Right atrium auricular region (tissue), 2 donors: ENCODE measurements at places on chromosomes 11 and 22. TPM values are rescaled to one million over a fixed set of nuclear protein-coding genes. Genes with fewer than 3 reads are reported as not detected.

- DNase-seq: no peak
- H3K4me3 ChIP-seq: no peak overlapping the region
- peaks cover 4% of the 10 kb centered on the region for H3K36me3 ChIP-seq
- peak overlapping the region; percentile 82 for H3K27ac ChIP-seq
- no peaks in the 10 kb centered on the region for H3K27me3 ChIP-seq
- peaks cover 62% of the 10 kb centered on the region for H3K4me1 ChIP-seq
These were observed 23.6 kb upstream of the MYRF start for GRCh38 chr11:61728940-61729219.

DNA sequence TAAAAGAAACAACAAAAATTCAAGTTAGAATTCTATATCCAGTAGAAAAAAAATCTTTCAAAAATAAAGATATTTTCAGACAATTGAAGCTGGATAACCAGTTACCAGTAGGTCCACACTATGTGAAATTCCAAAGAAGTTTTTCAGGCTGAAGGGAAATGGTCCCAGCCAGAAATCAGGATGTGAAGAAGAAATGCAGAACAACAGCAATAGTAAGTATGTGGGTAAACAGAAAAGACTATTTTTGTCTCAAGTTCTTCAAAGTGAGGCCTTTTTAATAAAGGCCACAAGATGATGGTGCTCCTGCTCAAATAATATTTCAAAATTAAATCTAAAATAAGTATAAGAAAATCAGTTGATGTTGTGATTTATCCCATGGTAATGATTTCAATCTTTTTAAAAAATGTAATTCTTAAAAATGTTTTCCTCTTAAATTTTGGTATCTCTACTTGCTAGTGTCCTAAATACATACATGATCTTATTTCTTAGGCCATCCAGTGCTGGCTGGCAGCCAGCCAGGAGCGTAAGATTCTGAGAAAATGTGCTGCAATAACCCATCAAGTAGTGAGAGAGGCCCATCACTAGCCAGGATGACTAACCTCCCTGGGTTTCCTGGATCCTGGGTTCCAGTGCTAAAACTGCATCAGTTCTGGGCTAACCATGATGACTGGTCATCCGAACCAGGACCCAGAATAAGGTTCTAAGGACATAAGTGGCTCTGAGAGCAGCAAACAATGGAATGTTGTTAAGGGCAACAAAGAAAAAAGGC, 15.6 kb upstream of the UCP3 start:
- no peaks in the 10 kb centered on the region for H3K4me1 ChIP-seq
- H3K27ac ChIP-seq: no peak overlapping the region
- peak; percentile 94 for DNase-seq
- H3K36me3 ChIP-seq: peaks cover 5% of the 10 kb centered on the region

NCAPH2 gene
- 19.5 TPM for total RNA-seq

GRCh38 chr11:75697906-75698581, 19.6 kb upstream of the MOGAT2 start:
- H3K27me3 ChIP-seq: no peaks in the 10 kb centered on the region
- no peak overlapping the region for H3K4me3 ChIP-seq
- no peak overlapping the region for H3K27ac ChIP-seq
- H3K4me1 ChIP-seq: no peaks in the 10 kb centered on the region
- no peaks in the 10 kb centered on the region for H3K36me3 ChIP-seq
- DNase-seq: no peak

MS4A2 gene
- total RNA-seq: not detected

GRCh38 chr11:125292100-125292499, 127.5 kb downstream of the PKNOX2 start:
- no peak overlapping the region for H3K27ac ChIP-seq
- H3K36me3 ChIP-seq: no peaks in the 10 kb centered on the region
- H3K4me1 ChIP-seq: peaks cover 14% of the 10 kb centered on the region
- H3K4me3 ChIP-seq: no peak overlapping the region

GRCh38 chr11:34680918-34681586, 60.2 kb downstream of the EHF start:
- DNase-seq: no peak
- H3K4me1 ChIP-seq: no peaks in the 10 kb centered on the region
- H3K36me3 ChIP-seq: no peaks in the 10 kb centered on the region
- H3K27me3 ChIP-seq: no peaks in the 10 kb centered on the region
- no peak overlapping the region for H3K27ac ChIP-seq
- H3K4me3 ChIP-seq: no peak overlapping the region

CPT1B gene
- 184 TPM for total RNA-seq

DNA sequence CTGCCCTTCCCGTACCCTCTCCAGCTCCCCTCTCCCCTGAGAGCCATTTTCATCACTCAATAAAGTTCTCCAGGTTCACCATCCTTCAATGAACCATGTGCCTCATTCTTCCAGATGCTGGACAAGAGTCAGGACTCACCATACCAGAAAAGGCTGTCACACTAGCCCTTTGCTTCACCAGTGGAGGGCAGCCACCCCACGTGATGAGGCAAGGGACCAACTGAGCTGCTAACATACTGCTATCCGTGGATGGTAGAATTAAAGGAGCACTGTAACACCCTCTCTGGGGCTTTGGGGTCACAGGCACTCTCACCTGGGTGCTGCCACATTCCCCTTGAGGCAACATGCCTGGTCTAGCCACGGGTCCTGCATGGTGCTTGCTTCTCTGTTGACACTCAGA, 13.1 kb upstream of the OR5I1 start:
- no peak overlapping the region for H3K4me3 ChIP-seq
- H3K36me3 ChIP-seq: no peaks in the 10 kb centered on the region
- no peak overlapping the region for H3K27ac ChIP-seq
- no peaks in the 10 kb centered on the region for H3K4me1 ChIP-seq

GRCh38 chr11:125123947-125124617, 12.7 kb upstream of the TMEM218 start:
- H3K36me3 ChIP-seq: no peaks in the 10 kb centered on the region
- no peaks in the 10 kb centered on the region for H3K27me3 ChIP-seq
- no peak overlapping the region for H3K27ac ChIP-seq
- peak; percentile 64 for DNase-seq
- no peak overlapping the region for H3K4me3 ChIP-seq
- H3K4me1 ChIP-seq: no peaks in the 10 kb centered on the region

LMNTD2 gene
- 0.33 TPM for total RNA-seq

MLC1 gene
- total RNA-seq: not detected

GRCh38 chr11:28524098-28524497, 415.9 kb downstream of the METTL15 start:
- no peaks in the 10 kb centered on the region for H3K36me3 ChIP-seq
- H3K27me3 ChIP-seq: no peaks in the 10 kb centered on the region
- no peak for DNase-seq
- H3K4me3 ChIP-seq: no peak overlapping the region

GRCh38 chr11:6563121-6563619, 40.2 kb downstream of the RRP8 start:
- H3K27me3 ChIP-seq: no peaks in the 10 kb centered on the region
- no peaks in the 10 kb centered on the region for H3K36me3 ChIP-seq

DNA sequence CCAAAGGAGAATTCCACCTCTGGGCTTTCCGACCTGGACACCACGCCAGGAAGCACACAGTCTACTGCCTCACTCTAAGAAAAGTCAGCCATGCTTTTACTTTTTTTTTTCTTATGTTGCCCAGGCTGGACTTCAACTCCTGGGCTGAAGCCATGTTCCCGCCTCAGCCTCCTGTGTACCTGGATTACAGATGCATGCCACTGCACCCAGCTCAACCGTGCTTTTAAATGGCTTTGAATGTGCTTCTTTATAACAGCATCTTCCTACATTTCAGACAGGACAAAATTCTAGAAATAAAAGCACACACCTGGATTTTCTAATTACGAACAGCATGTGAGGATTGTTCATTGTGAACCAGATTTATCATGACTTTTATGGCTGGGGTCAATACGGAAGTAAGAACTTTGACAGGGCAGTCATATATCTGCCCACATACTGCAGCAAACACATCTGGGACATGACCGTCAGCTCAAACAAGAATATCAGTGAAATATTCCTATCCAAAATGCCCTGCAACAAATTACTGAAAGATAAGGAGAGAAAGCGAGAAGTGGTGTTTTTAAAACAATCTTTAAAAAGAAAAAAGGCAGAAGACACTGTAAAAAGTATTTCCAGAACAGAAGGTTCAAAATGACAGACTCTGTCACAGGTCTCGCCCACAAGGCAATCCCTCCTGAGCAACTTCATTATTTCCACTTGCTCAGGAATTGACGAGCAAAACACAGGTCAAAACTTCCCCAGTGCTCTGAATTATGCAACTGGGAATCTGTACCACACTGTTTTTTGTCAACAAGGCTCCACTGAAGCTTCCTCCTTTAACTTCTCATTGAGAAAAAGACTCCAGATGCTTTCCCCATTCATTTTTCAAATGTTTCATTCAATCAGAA, 42.1 kb downstream of the PACSIN2 start:
- H3K27ac ChIP-seq: no peak overlapping the region
- no peaks in the 10 kb centered on the region for H3K36me3 ChIP-seq
- H3K4me3 ChIP-seq: no peak overlapping the region
- H3K4me1 ChIP-seq: peaks cover 35% of the 10 kb centered on the region

KRTAP5-10 gene
- total RNA-seq: not detected

- H3K4me1 ChIP-seq: no peaks in the 10 kb centered on the region
- H3K36me3 ChIP-seq: no peaks in the 10 kb centered on the region
- H3K27ac ChIP-seq: no peak overlapping the region
- H3K27me3 ChIP-seq: no peaks in the 10 kb centered on the region
- no peak overlapping the region for H3K4me3 ChIP-seq
These were observed 1339.2 kb upstream of the TENM4 start for GRCh38 chr11:80779905-80780605.

DNA sequence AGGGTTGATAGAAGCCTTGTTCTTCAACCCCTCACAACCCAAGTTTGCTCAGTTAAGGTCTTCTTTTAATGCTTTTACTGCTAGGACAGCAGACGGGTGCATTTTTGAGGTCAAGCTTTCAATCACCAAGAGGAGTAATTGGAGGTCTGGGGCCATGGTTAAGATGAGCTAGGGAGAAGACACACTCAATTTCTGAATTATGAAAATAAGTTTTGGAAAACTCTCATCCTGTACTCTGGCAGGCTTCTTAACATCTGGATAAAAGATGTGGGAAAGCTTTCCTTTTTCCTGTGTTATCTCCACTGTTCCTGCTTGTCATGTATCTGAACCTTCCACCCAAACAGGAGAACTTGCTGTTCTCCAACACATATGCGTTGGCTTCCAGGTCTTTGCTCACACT, 9.7 kb downstream of the ABTB2 start:
- H3K36me3 ChIP-seq: no peaks in the 10 kb centered on the region
- no peak for DNase-seq
- no peaks in the 10 kb centered on the region for H3K27me3 ChIP-seq
- peak overlapping the region; percentile 12 for H3K27ac ChIP-seq
- no peak overlapping the region for H3K4me3 ChIP-seq
- no peaks in the 10 kb centered on the region for H3K4me1 ChIP-seq

GRCh38 chr11:12223771-12224536, 113.6 kb downstream of the MICAL2 start:
- H3K4me1 ChIP-seq: no peaks in the 10 kb centered on the region
- H3K36me3 ChIP-seq: peaks cover 54% of the 10 kb centered on the region
- no peaks in the 10 kb centered on the region for H3K27me3 ChIP-seq
- H3K4me3 ChIP-seq: no peak overlapping the region
- H3K27ac ChIP-seq: peak overlapping the region; percentile 77
- no peak for DNase-seq
